ENCODE measurements at places on chromosomes 7 and 10. TPM values are rescaled to one million over a fixed set of nuclear protein-coding genes. Genes with fewer than 3 reads are reported as not detected.

TES gene
- 91.9 TPM for total RNA-seq

NUDT13 gene
- 1.1 TPM for total RNA-seq

EPO gene
- total RNA-seq: not detected

DNA sequence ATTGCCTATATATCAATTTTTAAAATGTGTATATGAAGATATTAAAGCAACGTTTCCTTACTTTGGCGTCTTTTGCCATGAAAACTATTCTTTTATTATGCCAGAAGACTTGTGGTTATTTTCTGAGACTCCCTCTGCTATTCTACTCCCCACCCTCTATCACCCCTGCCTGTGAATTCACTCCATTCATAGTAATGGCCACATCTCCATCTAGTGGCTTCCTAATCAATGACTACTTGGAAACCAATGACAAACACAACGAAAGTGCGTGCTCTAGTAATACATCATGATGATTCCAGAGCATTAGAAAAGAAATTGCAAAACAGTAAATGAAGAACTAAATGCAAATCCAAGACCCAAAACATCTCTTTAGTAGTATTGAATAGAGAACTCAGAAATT lies 186.7 kb upstream of the HGF start:
- H3K4me3 ChIP-seq: no peak overlapping the region
- H3K27ac ChIP-seq: no peak overlapping the region
- no peaks in the 10 kb centered on the region for H3K27me3 ChIP-seq
- peak; percentile 73 for DNase-seq
- H3K4me1 ChIP-seq: no peaks in the 10 kb centered on the region
- no peaks in the 10 kb centered on the region for H3K36me3 ChIP-seq

- H3K27ac ChIP-seq: no peak overlapping the region
- DNase-seq: no peak
- H3K4me3 ChIP-seq: no peak overlapping the region
- H3K27me3 ChIP-seq: no peaks in the 10 kb centered on the region
Measured at GRCh38 chr7:136247211-136247610, 270.1 kb upstream of the MTPN start.

GRCh38 chr7:41924796-41925195 lies 221.9 kb upstream of the INHBA start:
- H3K4me3 ChIP-seq: no peak overlapping the region
- H3K27ac ChIP-seq: no peak overlapping the region
- DNase-seq: no peak
- peaks cover 14% of the 10 kb centered on the region for H3K4me1 ChIP-seq
- no peaks in the 10 kb centered on the region for H3K36me3 ChIP-seq
- no peaks in the 10 kb centered on the region for H3K27me3 ChIP-seq

DNA sequence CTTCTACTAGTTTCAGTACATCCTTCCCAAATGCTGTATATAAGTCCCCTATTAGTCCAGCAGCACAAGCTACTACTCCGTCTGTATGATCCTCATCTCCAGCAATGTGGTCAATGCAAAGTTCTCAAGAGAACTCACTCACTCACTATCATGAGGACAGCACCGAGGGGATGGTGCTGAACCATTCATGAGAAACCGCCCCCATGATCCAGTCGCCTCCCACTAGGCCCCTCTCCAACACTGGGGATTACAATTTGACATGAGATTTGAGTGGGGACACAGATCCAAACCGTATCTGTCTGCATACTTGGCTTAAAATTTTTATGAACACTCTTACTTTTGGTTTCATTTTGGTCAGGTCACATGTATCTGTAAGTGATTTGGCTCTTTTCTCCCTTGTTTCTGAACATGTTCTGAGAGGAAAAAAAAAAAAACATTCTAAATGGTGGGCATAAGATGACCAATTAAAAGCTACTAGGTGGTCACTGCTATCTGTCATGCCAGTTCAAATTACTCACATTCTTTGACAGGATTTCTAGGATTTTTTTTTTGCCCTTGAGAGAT lies 60.1 kb downstream of the ZNF783 start:
- peak overlapping the region; percentile 34 for H3K4me3 ChIP-seq
- H3K27ac ChIP-seq: peak overlapping the region; percentile 9
- no peaks in the 10 kb centered on the region for H3K4me1 ChIP-seq

Measured in IMR-90 (cell line).